Activated T-helper 1 cell treated with anti-CD3 and anti-CD28 coated beads, Interleukin-2, amount 50 U/mL, for 16 hours (primary cell): ENCODE measurements at places on chromosomes 3 and 15.

DNA sequence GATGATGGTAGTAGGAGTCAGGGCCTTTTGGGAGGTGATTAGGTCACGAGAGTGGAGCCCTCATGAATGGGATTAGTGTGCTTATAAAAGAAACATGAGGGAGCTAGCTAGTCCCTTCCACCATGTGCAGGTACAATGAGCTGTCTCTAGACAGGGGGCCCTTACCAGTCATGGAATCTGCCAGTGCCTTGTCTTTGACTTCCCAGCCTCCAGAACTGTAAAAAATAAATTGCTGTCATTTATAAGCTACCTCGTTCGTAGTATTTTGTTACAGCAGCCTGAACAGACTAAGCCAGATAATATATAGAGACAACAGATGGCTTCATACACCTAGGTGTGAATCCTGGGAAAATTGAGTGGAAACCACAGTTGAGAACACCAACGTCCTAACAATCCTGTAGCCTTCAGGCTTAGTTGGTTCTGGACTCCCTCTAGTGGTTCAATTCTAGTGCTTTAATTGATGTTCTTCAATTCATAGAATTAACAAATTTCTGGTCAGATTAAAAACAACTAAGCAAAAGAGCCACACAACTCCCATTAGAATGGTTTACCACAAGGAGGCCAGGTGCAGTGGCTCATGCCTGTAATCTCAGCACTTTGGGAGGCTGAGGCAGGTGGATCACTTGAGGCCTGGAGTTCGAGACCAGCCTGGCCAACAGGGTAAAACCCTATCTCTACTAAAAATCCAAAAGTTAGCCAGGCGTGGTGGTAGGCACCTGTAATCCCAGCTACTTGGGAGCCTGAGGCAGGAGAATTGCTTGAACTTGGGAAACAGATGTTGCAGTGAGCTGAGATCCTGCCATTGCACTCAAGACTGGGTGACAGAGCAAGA is 21.3 kb upstream of the GATM start:
- no peak for DNase-seq

GRCh38 chr3:104646196-104646595 is 720.5 kb upstream of the ALCAM start:
- no peak for DNase-seq

- no peak for DNase-seq
These were observed 21.7 kb upstream of the ABHD10 start for GRCh38 chr3:111956995-111957734.

DNA sequence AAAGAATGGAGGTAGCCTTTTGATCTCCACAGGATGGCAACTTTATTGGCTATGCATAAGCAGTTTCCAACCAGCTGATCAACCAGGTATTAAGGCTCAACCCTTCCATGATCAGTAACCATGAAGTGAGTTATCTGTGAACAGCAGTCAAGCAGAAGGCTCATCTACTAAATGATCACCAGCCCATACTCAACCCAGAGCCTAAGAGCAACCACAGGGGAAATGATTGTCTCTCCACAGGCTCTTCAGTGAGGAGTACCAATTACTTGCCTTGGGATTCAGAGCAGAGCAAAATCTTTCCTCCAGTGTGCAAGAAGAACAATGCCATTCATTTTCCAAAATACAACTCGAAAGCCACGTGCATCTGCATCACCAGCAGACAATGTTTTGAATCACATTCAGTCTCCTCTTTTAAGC is 754.8 kb downstream of the ROBO1 start:
- DNase-seq, result no peak

DNA sequence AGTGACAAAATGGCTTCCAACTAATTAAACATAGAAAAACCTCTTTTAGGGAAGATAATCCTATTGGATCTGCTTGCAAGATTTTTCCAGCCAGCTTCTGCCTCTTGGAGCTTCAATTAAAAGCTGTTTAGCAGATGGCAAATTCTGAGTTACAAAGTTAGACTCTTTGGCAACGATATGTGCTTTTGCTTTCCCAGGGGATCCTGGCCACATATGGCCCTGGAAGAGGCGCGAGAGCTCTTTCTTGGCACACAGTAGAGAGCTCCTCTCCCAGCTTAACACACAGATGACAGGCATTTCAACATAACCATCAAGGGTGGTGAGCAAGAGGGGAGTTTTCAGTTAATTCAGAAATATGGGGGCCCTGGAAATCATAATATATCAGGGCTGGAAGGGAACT is 41.6 kb upstream of the GALNT15 start:
- no peak for DNase-seq

DNA sequence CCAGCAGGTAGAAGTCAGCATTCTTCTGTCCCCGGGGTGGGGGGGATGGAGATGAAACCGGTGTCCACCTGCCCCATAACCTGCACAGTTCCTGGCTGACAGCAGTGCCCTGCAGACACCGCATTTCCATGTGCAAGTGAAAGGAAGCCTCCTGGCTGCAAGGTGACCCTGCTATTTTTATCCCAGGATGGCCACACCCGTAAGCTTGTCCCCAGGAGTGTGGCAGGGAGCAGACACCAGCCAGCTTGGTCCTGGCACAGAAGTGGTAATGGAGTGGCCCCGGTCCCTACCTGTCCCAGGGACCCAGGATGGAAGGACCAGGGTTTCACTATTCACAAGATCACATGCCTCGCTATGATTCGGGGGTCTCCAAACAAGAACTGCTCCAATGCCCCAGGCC is 85.3 kb upstream of the RPL32 start:
- DNase-seq, result no peak

- DNase-seq, result no peak
These were observed 10.0 kb downstream of the CMTM7 start for GRCh38 chr3:32401556-32402081.

GRCh38 chr15:47506329-47507100 is 210.8 kb upstream of the SEMA6D start:
- no peak for DNase-seq

DNA sequence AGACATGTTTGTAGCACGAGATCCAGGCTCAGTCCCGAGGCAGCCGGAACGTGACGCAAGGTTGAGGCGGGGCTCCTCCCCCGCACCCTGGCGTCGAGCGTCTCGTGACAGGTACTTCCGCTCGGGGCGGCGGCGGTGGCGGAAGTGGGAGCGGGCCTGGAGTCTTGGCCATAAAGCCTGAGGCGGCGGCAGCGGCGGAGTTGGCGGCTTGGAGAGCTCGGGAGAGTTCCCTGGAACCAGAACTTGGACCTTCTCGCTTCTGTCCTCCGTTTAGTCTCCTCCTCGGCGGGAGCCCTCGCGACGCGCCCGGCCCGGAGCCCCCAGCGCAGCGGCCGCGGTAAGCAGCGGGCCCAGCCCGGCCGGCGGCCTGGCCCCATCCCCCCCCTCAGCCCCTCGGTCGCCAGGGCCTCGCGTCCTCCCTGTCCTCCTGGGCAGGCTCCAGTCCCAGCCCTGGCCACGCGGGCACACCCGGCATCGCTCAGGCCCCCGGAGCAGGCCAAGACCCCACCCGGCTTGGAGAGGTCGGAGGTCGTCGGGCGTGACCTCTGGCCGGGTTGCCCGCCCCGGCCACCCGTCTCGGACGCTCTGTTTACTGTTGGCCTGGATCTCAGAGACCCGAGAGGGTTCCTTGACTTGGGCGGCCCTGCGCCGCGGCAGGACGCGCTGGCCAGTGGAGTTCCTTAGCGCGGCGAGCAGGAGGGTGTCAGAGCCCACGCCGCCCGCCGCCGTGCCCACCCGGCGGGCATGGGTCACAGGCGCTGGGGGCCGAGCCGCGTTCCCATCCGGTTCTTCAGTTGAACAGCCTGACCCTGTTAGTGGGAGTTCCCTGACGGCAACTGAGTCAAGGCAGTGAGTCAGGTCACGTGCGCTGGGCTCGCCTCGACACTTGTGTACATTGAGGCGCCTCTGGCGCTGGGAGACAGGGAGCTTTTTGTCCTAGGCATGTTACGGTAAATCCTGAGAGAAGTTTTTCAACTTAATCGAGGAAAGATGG is at the start of gene RAB7A:
Gene RAB7A (plus strand): TSS at position 161 of the 994 bp plus-strand sequence. CDS start 69,185 bp downstream, outside the sequence.
- peak; percentile 93 for DNase-seq

DNA sequence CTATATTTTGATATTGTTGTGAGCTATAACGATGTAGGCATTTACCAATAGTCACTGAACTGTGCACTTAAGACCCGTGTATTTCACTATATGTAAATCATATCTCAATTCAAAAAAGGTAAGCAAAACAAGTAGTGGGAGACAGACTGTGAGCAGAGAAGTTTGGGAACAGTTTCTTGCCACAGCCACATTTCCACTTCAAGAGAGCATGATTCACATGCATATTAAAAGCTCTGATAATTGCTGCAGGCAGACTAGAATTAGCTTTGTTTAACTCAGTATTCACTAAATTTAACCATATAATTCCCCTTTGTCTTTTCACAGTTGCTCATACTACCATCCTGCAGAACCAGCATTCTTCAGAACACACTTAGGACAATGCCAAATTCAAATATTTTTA is 168.4 kb upstream of the ZNF385D start:
- no peak for DNase-seq

- DNase-seq, result no peak
These were observed 92.9 kb downstream of the UBE3A start for GRCh38 chr15:25345943-25346342.

DNA sequence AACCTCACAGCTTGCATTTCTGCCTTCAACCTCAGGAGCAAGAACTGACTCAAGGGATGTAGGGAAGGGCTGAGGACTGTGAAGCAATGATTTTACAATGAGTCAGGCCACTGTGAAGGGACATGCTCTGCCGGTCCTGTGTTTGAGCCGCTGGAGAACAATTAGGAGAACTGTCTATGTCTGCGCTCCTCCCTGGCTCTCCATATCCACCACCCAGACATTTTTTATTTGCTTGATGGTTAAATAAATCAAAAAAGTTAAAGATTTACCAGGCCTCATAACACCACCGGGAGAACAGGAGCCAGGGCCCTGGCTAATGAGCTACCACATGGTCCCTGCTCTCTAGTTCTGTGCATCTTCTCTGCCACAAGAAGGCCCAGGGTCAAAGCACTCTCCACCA is 29.6 kb downstream of the SEC61A1 start:
- DNase-seq, result no peak

DNA sequence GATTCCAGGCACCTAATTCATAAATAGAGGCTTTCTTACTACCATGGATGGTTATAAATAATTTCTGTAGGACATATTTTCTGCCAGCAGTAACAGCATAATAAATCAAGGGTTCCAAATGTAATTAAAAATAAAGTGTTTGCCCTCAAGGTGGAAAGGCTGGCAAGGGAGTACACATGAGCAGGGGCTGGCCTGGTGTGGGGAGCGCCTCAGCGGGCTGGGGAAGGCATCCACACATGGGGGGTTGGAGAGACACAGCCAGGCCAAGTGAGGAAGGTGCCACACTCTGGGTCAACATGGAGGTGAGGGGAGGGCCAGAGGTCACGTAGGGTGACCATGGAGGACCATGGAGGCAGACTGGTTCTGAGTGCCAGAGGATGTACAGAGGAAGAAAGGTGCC is 65.8 kb upstream of the OCA2 start:
- no peak for DNase-seq

GRCh38 chr15:39488961-39489360 is 91.9 kb upstream of the THBS1 start:
- DNase-seq, result no peak

DNA sequence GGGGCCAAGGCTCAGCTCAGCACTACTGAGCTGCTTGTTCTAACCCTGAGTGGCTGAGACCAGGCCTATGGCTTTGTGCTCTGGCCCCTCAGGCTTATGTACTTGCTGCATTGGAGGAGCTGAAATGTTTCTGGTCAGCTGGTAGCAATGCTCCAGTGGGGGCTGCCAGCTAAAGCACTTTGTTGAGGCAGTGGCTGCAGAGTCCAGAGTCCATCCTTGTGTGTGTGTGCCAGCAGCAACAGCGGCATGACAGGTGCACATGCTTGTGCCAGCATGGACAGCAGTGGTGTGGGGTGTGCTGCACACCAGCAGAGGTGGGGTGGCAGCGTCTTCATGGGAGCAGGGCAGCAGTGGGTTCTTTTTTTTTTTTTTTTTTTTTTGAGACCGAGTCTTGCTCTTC is 169.1 kb downstream of the VPS8 start:
- DNase-seq, result no peak

DNA sequence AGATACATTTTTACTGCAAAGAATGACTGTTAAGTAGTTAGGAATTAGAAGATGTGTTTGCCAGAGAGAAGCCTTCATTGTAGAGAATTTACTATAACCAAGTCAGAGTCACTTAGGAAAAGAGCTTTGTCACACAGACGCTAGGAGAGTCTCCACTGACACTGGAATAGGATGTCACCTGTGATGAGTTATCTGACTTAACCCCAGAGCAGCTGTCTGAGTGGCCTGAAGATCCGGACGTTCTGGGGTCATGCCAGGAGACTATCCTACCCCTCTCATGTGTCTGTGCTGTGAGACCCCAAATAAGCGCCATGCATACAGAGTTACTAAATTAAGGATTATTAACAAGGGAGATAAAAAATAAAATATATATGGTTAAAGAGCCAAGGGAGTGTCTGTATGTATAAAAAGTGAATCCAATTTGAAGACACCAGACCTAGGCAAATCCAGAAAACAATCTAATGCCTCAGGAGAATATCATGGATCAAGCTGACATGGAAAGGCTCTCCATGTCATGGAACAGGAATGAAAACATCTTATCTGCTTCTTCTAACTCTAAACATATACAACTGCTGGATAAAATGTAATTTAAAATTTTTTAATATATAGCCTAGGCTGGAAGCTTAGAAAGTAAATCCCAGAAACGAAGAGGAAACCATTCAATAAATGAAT is 43.5 kb downstream of the ITGB5 start:
- no peak for DNase-seq

DNA sequence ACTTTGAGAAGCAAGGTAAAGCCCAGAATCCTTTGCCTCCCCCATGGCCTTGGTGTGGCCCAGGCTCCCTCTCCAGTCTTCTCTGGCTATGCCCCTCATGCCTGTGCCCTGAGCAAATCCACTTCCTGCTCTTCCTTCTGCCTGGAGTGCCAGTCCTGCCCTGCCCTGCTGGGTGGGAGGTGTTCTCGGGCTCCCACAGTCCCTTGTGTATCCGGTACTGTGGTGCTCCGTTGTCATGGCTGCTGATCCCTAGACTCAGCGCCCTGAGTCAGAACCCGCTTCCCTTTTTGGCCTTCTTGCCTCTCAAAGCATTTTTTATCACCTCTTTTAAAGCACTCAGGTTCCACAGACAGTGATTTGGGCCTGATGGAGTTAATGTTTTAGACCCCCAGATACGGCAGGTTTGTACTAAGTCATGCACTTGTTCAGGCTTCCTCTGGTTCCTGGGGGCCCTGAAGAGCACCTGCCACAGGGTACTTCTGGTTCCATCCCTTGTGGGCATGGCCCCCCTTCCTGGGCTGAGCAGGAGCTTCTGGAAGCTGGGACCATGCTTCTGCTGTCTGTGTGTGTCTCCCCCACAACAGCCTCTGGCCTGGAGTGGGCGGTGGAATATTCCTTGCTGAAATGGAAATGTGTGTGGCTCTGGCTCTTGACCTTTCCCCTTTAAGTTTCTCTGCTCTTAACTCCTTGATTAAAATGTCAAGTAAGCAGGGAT is 29.6 kb upstream of the ADAMTS7 start:
- DNase-seq, result no peak

- DNase-seq, result no peak
These were observed 111.5 kb upstream of the ETV5 start for GRCh38 chr3:186220365-186220764.
